ENCODE measurements at places on chromosomes 2 and 18.
A peak's percentile ranks its signal among the peaks of the same experiment; 100 is the strongest.

DNA sequence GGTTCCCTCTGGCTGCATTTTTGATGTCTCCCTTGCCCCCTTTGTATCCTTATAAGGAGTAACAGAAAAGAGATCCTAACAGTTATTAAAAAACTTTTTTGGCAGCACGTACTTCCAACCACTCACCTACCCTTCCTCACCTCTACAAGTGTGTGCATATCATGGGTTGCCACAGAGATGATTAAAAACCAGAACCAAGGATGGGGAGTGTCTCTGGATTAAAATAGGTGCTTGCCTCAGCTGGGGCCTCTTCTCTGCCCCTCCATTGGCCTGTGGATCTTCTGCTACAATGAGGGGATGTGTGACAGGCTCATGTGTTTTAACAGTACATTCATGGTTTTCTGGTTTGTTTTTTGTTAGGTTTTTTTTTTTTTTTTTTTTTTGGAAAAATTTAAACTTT lies 160.8 kb downstream of the FHOD3 start:
- DNase-seq = no peak

- no peak for DNase-seq
Measured at GRCh38 chr2:234292205-234292961, 204.5 kb downstream of the ARL4C start.

- no peak for DNase-seq
Measured at GRCh38 chr2:3126911-3127621, 250.6 kb downstream of the EIPR1 start.

GRCh38 chr18:8762968-8763367 lies 57.6 kb downstream of the MTCL1 start:
- DNase-seq = no peak

DNA sequence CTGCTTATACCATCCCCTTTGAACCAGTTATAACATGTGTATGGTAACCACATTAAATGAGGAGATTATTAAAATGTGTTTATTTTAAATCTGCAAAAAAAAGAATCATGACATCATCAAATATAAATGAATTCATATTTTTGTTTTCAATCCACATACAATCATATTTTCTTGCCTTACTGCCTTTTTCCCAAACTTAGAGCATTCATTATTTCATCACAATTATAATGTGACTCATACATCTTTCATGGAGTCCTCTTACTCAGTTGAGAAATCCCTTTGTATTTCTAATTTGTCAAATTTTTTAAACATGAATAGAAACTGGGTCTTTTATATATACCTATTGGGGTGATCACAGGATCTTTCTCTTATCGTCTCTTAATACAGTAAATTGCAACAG lies 909.6 kb downstream of the DSC3 start:
- no peak for DNase-seq

- DNase-seq = no peak
Measured at GRCh38 chr2:232325324-232326273, 53.0 kb upstream of the ALPP start.

GRCh38 chr2:182906454-182906853 lies 40.0 kb upstream of the FRZB start:
- DNase-seq = no peak

GRCh38 chr2:170764880-170765261 lies 5.3 kb upstream of the ERICH2 start:
- no peak for DNase-seq

DNA sequence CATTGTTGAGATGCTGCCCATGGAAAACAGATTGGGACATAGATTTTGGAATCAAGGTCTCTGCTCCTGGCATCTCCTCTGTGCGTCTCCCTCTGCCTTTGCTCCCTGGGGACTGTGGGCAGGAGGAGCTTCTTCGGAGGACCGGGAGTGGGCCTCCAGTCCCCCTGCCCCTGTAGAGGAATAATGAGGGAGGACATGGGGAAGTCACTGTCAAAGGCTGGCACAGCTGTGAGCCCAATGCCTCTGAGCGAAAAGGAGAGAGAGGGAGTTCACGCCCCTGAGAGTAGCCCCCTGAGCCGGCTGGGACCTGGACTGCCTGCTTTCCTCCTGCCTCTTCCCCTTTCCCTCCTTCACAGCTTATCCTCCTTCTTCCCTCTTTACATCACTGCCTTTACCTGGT lies 195.0 kb downstream of the LOXHD1 start:
- no peak for DNase-seq

GRCh38 chr2:1136846-1137245 lies 186.2 kb downstream of the SNTG2 start:
- DNase-seq = no peak

- no peak for DNase-seq
Measured at GRCh38 chr18:12823892-12824291, 60.1 kb downstream of the PTPN2 start.

- no peak for DNase-seq
Measured at GRCh38 chr2:140835079-140835478, 1295.7 kb downstream of the LRP1B start.

- no peak for DNase-seq
Measured at GRCh38 chr2:233693963-233694362, 1.3 kb downstream of the UGT1A6 start.

- no peak for DNase-seq
Measured at GRCh38 chr2:119109866-119110265, 48.7 kb downstream of the C1QL2 start.

GRCh38 chr18:74541703-74542555 lies 7.6 kb downstream of the CNDP1 start:
- no peak for DNase-seq

- no peak for DNase-seq
Measured at GRCh38 chr2:106208874-106209273, 14.8 kb upstream of the UXS1 start.

DNA sequence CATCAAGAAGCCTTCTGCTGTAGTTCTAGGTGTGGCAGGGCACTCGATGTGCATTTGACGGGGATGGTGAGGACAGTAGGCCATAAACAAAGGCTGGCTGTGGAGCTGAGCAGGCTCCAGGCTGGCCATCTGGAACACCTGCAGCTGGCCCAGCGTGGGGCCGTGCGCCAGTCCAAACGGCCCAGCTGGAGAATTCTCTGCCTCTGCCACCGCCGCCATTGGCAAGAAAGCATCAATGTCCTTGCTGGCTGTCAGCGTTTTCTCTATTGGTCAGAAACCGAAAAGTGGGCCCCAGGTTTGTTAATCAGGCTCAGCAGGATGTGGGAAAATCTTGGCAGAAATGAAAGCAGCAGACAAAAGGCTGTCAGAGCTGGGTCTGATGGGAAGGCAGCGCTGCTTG lies 24.0 kb upstream of the CTIF start:
- DNase-seq = no peak

- peak; percentile 3 for DNase-seq
Measured at GRCh38 chr18:629269-630150, 27.9 kb upstream of the TYMS start.

GRCh38 chr2:207938886-207939285 lies 86.4 kb downstream of the PLEKHM3 start:
- no peak for DNase-seq

GRCh38 chr2:108604196-108604595 lies 69.9 kb downstream of the LIMS1 start:
- no peak for DNase-seq

- DNase-seq = no peak
Measured at GRCh38 chr2:19140463-19141208, 217.8 kb downstream of the OSR1 start.

- DNase-seq = no peak
Measured at GRCh38 chr2:128777196-128778035, 458.7 kb upstream of the HS6ST1 start.

GRCh38 chr18:63606526-63606925 lies 19.4 kb downstream of the SERPINB13 start:
- DNase-seq = no peak

DNA sequence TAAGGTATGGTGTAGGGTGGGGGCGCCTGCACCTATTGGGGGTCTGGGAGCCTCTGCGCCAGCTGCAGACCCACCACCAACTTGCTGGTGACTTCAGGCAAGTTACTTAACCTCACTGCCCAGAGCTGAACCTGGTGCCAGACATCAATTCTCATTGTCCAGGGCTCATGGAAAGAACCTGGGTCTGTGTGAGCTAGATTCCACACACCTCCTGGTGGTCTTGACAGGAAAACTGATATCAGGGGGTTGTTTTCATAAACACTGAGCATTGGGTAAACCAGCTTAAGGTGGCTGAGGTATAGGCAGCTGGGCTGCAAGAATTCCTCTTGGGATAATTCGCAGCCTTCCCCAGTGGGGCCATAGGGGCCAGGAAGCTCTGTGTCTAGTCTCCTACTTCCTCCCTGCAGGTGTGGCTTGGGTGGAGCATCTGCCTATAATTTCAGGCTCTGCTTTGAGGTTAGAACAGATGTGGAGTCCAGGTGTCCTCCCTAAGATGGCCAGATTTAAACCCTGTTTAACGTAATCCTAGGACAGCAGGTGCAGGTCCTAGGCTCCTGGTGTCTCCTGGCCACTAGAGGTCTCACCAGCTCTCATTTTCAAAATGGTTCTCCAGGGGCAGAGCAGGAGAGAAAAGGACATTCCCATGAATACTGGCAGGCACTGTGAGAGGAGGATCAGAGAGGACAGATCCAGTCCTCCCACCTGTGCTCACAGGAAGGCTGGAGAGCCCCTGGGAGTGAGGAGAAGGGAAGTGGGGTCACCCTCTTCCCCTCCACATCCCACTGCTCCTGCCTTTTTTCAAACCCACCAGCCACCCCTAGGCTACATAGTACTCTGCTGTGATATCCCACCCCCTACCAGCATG lies 100.4 kb upstream of the SMAD2 start:
- DNase-seq = no peak

DNA sequence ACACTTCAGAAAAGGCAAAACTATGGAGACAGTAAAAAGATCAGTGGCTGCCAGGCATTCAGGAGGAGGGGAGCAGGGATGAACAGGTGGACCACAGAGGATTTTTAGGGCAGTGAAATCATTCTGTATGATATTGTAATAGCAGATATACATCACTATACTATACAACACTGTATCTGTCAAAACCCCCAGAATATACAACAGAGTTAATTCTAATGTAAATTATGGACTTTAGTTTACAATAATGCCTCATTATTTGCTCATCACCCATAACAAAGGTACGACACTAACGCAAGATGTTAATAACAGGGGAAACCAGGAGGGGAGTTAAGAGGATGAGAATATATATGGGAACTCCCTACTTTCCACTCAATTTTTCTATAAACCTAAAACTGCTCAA lies 28.8 kb downstream of the MAP3K2 start:
- no peak for DNase-seq

DNA sequence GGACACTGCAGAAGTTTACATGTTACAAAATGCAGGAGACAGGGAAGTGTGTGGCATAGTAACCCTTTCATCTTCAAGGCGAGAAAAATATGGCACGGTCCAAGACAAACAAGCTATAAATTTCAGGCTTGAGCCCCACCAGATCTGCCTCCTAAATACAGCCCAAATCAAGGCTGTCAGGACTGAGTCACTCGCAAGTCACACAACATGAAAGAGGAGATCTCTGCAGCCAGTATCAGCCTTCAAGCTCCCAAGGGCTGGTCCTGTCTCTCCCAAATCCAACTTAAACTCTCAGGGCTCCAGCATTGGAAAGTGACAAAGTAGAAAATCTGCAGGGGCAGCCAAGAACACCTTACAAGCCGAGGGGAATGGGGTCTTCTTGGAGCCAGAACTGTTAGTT lies 106.3 kb upstream of the GATA6 start:
- DNase-seq = no peak

DNA sequence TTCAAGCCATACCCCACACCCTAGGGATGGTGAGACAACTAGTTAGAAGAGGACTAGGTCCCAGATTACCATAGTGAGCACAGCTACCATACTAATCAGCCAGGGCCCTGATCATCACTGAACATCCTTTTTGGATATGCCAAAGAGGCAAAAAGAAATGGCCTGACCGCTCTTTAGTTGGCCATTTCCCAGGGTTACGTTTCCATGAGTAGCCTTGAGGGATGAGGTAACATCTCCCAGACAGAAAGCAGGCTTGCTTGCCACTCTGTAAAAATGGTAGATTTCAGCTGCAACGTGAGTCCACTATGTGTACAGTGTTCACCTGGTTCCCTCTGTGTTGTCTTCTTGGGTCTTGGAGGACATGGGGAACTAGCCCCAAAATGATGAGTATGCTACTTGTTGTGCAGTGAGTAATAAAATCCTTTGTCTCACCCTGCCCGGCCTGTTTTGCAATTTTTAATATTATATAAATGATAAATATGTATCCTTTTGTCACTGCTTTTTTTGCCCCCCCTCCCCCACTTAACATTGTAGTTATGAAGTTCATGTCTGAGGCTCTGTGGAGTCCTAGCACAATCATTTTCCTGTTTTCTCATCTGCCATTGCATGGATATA lies 8.9 kb upstream of the GALM start:
- no peak for DNase-seq

- DNase-seq = no peak
Measured at GRCh38 chr18:45619062-45619825, 4.0 kb downstream of the SLC14A2 start.

GRCh38 chr18:79548986-79549637 lies 130.5 kb upstream of the CTDP1 start:
- DNase-seq = no peak

DNA sequence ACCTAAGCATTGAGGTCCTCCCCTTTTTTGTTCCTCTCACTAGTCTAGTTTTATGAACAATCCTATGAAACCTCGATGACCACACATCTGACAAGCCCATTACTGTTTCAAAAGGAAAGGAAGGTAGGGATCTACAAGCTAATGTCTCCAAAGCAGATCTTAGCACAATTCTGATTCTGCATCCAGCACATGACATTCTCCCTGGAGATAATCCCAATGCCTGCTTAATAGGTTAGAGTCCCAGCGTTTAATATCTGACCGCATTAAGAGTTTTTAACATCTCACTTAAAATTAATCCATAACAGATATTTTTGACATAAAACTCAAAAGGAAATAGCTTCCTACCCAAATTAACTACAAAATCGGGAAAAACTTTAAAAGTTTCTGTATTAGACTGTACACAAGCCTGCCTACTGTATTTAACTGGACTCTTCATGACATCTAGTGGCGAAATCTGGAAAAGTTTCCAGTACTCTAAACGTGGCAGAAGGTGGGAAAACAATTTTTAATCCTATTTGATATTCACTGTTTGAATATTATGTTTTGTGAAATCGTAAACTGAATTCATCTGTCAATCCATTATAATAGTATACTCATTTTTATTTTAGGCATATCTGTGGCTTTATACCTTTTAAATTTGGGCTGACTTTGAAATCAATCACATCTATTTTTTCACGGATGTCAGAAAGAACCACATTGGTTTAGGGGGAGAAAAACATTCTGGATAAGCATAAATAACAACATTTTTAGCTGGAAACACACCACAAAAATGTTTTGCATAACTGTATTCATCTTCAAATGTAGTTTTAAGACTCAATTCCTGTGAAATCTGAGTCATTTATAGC lies 62.4 kb downstream of the TXNL1 start:
- DNase-seq = no peak

DNA sequence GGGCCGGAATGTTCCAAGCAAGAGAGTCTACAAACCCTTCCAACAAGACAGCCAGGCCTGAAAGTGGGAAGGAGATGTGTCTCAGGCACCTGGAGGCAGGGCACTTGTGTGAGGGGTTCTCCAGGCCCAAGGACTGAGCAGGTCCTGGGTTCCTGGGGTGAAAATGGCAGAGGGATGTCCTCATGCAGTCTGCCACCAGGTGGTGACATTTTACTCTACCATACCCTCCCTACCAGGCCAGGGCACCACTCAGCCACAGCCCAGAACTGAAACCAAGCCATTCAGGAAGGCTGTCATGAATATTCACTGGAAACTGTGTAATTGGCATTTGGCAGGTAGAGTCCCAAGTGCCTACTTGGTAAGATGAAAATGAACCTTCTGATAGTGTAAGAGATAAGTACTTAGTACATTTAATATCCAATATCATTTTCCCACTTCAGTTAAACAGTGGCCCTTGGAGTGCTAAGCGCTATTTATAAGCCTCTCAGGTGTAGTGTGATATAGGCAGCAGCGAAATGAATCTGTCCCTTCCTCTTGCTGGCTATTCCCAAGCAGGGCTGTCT lies 185.1 kb downstream of the MYO5B start:
- no peak for DNase-seq
